ENCODE measurements at places on chromosomes 7 and 10.

DNA sequence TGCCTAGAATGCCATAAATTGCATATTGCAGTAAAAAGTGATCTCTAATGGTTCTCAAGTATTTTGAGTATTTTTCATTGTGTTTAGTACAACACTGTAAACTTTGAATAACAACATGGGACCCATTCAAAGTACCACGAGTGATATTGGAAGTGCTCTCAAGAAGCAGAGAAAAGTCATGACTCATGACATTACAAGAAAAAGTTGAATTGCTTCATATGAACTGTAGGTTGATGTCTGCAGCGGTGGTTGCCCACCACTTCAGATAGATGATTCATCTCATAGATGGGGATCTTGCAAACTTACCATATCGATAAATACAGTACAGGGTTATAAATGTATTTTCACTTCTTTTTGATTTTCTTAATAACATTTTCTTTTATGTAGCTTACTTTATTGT, 33.9 kb downstream of the ENTPD1 start:
- DNase-seq: no peak

DNA sequence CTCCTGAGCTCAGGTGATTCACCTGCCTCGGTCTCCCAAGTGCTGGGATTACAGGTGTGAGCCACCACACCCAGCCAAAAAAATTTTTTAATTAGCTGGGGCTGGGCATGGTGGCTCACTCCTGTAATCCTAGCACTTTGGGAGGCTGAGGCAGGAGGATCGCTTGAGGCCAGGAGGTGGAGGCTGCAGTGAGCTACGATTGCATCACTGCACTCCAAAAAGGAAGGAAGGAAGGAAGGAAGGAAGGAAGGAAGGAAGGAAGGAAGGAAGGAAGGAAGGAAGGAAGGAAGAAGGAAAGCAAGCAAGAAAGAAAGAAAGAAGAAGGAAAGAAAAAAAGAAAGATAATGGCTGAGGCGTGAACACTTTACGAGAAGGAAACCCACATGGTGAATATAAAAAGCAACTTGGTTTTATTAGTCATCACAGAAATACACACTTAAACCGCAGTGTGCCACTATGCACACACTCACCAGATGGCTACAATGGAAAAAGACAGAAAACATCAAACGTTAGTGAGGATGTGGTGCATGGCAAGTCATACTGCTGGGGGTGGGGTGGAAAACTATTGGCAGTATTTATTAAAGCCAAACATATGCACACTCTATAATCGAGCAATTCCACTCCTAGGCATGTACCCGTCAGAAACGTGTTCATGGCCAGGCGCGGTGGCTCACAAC, 4.4 kb upstream of the CCL26 start:
- peak; percentile 60 for DNase-seq

GRCh38 chr7:148761499-148762278, 63.0 kb downstream of the CUL1 start:
- no peak for DNase-seq

- no peak for DNase-seq
Measured at GRCh38 chr10:52774600-52775106, 2.1 kb upstream of the MBL2 start.

DNA sequence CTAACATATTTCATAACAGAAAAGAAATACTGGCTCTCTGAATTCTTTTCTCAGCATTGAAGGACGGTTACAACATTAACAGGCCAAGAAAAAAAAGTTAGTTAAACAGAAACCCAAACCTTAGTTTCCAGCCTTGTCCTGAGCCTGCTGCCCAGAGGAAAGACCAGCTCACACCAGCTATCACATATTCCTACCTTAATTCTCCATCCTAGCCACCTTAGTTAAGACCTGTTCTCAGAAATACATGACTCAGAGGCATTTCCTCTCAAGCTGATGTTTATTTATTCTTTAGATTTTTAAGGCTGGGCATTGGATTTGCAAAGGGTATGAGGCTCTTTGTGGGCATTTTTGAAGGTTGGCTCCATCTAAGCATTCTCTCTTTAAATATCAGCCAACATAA, 34.3 kb upstream of the ADAM12 start:
- no peak for DNase-seq

DNA sequence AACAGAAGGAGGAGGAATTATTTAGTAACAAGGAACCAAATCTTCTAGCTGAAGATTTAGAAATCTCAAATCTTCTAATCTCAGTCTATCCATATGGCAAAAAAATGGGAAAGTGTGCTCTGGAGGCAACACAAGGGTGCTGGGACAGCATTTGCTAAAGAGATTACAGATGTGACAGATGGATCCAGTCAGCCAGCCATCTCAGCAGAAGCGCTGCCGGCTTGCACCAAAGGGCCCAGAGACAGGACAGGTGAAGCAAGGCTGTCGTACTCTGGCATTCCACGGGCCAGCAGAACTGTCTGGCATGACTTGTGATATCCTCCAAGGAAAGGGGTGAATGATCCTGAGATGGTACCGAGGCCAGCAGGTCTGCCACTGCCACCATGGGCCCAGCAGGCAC, 45.7 kb upstream of the GJD4 start:
- DNase-seq: no peak

DNA sequence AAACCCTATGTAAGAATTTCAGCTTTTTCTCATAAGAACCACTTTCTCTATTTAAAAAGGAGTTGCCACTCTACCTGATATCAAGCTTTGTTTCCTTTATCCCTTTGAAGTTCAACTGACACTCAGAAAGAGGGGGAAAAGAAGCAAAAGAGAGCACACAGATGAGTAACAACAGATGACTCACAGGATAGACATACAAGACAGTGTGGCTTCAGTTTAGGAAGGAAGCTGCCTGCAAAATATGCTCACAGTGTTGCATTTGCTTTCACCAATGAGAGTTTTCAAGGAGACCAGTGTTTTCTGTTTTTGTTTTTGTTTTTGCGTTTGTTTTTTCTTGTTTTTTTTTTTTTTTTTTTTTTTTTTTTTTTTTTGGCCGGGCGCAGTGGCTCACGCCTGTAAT, 1181.6 kb downstream of the DNAJB9 start:
- DNase-seq: no peak

DNA sequence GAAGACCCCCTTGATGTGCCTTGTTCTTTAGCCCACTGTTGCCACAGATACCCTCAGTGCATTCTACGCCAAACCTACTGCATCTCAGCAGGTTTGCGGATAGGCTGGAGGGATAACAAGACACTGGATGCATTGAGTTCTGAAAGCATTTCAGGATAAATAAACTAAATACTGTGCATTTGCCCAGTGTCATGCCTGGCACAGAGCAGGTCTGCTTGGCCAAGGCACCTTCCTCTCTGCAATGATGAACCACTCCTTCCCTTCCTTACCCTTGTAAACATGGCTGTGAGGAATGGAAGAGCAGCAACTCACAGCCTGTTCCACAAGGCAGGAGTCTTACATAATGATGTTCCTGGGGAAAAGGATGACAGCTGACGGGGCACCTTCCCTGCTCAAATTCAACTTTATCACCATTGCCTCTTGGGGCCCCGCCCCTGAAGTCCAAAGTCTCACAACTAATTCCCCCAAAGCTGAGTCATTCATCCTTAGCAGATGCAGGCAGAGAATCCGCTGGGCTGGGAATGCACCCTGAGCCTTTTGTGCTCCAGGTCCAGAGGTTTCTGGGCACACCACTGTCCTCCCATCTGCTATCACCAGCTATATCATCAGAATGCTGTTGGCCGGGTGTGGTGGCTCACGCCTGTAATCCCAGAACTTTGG, 11.6 kb downstream of the DDX56 start:
- no peak for DNase-seq

DNA sequence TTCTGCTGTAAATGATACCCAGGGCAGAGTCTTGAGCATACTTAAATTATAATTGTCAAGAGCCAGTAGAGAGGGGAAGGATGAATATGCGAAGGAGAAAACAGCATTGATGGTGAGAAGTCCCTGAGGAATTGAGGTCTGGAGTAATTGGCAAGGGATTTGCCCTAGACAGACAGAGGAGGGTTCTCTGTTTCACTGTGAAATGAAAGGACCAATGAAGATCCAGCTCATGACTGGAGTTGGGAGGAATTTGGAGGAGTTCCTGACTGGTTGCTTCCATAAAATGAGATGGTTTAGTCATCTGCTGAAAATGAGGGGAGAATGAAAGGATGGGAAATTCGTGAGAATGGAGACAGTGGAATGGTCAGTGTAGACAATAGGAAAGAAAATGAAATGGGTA, 6.8 kb downstream of the PRPF18 start:
- DNase-seq: no peak

- DNase-seq: no peak
Measured at GRCh38 chr10:128173386-128173785, 47.2 kb upstream of the MKI67 start.

Data from KBM-7 (cell line).